Stimulated activated CD4-positive, alpha-beta T cell treated with anti-CD3 and anti-CD28 coated beads, Interleukin-12 subunit alpha, Interleukin-12 subunit beta, amount 100 ng/mL, for 24 hours (primary cell): ENCODE measurements at places on chromosomes 7 and 10.

GRCh38 chr7:123974326-123974908 lies 49.4 kb downstream of the SPAM1 start:
- DNase-seq = no peak

- no peak for DNase-seq
Observed at GRCh38 chr7:145729691-145730090, 386.9 kb upstream of the CNTNAP2 start.

DNA sequence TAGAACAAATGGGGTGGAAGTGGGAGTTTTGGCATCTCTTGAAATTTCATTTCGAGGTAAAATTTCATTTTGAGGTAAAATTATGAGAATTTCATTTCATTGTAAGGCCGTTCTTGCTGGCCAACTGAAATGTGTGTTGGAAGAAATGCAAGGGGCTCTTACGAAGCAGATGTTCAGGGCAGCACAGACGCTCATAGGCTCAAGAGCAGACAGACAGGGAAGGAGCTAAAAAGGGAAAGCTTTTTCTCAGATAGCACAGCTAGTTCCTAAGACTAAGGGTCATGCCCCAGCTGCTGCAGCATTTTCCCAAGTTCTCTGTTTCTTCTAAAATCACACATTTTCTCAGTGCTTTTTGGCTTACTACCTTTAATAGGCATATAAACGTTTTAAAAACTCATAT lies 65.1 kb upstream of the SFMBT2 start:
- no peak for DNase-seq

DNA sequence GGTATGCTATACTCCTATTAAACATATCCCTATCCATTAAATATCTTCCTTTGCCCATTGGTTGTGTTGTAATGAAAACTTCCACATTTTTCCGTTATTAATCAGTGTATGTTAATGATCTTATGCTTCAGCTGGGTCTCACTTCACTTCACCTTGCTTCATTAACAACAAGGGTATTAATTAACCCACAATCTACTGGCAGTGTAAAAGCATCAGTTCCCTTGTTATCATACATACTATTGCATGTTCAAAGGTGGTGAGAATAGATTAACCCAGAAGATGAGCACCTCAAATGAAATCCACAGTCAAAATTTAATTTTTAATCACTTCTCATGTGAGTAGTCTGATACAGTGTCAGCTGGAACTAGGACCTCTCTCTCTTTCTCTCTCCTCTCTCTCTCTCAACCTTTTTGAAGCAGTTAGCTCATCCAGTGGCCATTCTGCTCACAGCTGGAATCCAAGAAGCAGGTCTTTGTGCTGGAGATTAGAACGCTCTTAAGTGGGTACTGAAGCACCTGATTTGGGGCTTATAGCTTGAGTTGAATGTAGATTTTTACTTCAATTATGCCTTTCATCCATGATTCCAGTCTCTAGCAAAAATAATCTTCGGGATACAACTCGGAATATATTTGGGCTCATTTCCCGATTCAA lies 172.3 kb downstream of the RAPGEF5 start:
- no peak for DNase-seq

DNA sequence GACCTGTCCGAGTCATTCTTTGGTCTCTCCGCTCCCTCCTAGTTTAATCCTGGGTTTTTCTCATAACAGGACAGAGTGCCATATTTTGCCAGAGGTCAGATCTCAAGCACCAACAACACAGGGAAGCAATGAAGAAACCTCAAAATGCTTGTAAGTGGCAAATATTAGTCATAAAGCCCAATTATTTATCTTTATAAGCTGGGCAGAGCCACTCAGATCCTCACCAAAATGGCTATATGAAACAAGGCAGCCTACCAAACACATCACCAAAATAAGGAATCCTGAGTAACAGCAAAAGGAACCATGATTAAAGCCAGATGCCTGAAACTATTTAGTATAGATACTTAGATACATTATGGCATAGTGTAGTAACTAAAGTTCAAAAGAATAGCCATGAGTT lies 4.7 kb downstream of the ECD start:
- no peak for DNase-seq

- no peak for DNase-seq
Observed at GRCh38 chr7:78794101-78794500, 659.4 kb downstream of the MAGI2 start.

DNA sequence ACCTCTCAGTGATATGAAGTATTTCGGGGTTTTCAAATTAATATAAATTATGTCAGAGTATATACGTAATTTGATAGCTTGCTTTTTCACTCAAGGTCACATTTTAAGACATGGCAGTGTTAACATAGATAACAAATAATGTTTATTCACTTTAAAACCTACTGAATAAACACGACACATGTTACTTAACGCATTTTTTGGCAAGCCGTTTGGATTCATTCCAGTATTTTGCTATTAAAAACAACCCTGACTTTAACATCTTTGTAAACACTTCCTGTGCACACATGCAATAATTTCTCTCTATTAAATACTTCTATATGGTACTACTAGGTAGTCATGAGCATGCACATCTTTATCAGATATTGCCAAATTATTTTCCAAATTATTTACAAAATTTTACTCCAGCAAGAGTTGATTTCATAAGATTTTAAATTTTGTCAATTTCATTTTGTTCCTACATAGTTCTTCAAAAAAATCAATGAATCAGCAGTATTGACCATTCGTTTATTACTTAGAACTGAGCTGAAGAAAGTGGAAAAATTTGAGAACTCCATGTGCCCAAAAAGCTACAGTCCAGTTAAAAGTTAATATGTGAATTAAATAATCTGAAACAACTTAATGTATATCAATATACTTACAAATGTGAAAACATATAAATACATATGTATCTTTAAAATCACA lies 26.8 kb upstream of the THSD7A start:
- DNase-seq = no peak

DNA sequence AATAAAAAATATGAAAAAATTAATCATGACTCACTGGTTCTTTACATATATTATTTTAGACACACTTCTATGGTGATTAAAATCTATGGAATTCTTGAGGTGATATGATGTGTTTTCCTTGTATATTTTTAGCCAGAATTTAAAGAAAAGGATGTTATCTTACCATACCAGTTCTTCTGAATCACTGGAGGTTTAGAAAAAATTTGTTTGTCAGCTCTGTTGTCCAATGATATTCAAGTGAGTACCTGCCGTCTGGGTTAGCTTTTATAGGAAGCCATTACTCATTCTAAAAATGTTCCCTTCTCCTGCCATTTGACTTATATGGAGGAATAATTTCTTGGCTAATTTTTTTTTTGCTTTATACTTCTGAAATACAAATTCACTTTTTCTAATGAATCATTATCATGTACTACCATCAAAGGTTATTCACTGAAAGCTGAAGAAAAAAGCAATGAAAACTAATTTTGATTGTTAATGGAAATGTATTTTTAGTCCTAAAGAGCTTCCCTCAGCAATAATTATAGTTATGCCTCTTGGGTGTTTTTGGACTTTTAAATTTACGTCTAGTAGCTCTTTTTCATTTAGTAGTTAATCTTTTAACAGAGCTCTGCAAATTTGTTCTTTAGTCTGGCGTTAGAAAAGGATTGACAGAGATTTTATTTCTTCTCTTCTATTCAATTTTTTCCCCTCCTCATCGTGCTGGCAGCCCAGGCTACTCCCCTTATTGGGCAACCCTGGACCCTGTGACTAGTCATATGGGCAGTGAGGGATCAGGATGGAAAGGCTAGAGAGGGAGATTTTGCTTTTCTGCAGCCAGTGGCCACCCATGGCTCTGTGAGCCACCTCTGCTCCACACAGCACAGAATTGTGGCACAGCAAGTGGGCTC lies 434.2 kb downstream of the LRMDA start:
- DNase-seq = no peak

DNA sequence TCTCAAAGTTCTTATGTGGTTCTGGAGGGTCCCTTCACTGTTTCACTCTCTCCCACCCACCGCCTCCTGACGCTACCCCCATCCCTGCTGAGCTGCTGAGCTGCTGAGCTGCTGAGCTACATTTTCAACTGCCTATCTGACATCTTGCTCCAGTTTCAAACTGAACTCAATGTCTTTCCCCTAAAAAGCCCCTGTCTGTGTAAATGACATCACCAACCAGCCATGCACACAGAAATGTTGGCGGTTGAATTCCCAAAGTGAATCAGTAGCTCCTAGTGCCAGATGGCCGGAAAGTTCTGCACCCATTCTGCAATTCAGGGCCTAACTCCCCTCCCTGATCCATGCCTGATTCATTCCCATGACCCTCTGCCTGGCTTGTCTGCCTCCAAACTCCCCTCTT lies 71.2 kb downstream of the WNT2 start:
- no peak for DNase-seq

DNA sequence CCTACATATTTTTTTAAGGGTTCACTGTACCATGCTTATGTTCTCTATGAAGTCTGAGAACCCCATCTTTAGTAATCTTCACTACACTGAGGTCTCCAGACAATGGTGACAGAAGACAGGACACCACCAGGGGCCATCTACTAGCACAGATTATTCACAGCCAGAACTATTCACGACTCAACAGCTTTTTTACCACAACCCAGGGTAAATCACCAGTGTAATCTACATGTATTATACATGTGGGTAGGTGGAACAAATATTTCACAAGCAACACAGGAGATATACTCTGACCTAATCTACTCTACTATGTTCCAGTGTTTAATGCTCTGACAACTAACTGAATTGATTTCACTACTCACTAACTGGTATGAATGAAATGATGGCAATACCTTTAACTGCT lies 136.1 kb downstream of the ELMO1 start:
- no peak for DNase-seq

DNA sequence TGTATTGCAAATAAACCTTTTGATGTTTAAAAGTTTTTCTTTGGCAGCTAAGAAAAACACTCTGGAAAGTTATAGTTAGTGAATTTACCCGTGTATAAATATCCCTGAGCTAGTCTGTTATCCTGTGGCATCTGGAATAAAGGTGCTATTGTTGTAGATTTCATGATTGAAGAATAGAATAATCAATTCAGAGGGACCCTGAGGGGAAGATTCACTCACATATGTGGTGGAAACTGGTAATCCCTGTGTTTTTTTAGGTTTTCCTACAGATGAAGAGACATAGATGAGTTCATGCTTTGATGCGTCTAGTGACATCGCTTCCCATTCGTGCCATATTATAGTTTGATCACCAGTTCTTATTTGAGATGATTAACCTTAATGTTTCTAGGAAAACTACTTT lies 164.6 kb downstream of the TWIST1 start:
- DNase-seq = no peak

GRCh38 chr7:116511552-116512519 lies 12.3 kb downstream of the CAV2 start:
- no peak for DNase-seq

DNA sequence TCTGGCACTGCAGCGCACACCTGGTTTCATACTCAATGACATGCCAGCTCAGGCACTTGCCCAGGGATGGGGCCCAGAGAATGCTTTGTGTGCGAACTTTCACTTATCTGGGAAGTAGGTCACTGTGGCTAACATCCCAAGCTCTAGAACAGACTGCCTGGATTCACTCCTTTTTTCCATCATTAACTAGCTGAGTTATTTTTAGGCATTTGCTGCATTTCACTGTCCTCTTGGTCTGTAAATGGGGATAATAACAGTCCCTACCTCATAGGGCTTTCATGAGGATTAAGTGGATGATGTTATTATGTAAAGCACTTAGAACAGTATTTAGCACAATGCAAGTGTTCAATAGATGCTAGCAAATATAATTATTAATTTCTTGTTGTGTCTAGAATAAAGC lies 98.7 kb upstream of the DOCK1 start:
- DNase-seq = no peak

- no peak for DNase-seq
Observed at GRCh38 chr7:75966190-75966961, 28.0 kb downstream of the TMEM120A start.

GRCh38 chr7:117347480-117347879 lies 24.6 kb upstream of the WNT2 start:
- no peak for DNase-seq
